Osteoblast (primary cell): ENCODE measurements at places on chromosomes 3 and 15. TPM values are rescaled to one million over a fixed set of nuclear protein-coding genes. Genes with fewer than 3 reads are reported as not detected.

DNA sequence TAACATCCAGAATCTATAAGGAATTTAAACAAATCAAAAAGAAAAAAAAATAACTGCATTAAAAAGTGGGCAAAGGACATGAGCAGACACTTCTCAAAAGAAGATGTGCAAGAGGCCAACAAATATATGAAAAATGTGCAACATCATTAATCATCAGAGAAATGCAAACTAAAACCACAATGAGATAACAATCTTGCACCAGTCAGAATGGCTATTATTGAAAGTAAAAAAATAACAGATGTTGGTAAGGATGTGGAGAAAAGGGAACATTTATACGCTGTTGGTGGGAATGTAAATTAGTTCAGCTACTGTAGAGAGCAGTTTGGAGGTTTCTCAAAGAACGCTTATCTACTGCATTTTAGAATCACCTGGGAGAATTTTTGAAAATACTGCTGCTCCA, 186.1 kb downstream of the OTOL1 start:
- H3K27me3 ChIP-seq, result no peaks in the 10 kb centered on the region
- no peak overlapping the region for H3K27ac ChIP-seq
- no peaks in the 10 kb centered on the region for H3K4me1 ChIP-seq
- no peak overlapping the region for H3K4me3 ChIP-seq
- DNase-seq, result no peak

GRCh38 chr3:184685646-184686045, 26.2 kb downstream of the MAGEF1 start:
- no peaks in the 10 kb centered on the region for H3K36me3 ChIP-seq
- H3K27me3 ChIP-seq, result peaks cover 4% of the 10 kb centered on the region
- no peak overlapping the region for H3K4me3 ChIP-seq
- no peak overlapping the region for H3K27ac ChIP-seq
- peaks cover 8% of the 10 kb centered on the region for H3K4me1 ChIP-seq
- no peak for DNase-seq

IMPG2 gene
- total RNA-seq, result 0.29 and 0.36 TPM in 2 replicates

GRCh38 chr15:57566834-57567233, 24.9 kb upstream of the MYZAP start:
- DNase-seq, result peak; percentile 35
- H3K4me3 ChIP-seq, result no peak overlapping the region
- no peak overlapping the region for H3K27ac ChIP-seq
- no peaks in the 10 kb centered on the region for H3K36me3 ChIP-seq
- H3K27me3 ChIP-seq, result peaks cover 30% of the 10 kb centered on the region

DNA sequence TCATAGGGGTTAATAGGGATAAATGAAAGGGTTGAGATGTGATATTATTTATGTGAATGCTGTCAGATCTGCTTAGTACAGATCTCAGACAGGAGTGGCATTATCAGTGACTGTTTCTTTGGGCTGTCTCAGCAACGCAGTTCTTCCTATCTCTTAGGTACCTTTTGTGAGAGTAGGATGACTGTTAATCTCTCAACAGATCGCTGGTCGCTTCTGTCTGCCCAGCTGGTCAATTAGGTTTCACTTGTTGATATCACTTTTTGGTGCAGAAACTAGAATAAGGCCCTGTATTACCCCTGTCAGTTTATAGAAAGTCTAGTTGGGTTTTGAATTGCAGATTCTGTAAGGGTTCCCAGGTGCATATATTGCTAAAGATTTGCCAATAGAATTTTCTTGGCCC, 16.5 kb downstream of the DIS3L start:
- no peaks in the 10 kb centered on the region for H3K27me3 ChIP-seq
- no peak overlapping the region for H3K27ac ChIP-seq
- no peak overlapping the region for H3K4me3 ChIP-seq
- DNase-seq, result no peak
- peaks cover 20% of the 10 kb centered on the region for H3K36me3 ChIP-seq

DNA sequence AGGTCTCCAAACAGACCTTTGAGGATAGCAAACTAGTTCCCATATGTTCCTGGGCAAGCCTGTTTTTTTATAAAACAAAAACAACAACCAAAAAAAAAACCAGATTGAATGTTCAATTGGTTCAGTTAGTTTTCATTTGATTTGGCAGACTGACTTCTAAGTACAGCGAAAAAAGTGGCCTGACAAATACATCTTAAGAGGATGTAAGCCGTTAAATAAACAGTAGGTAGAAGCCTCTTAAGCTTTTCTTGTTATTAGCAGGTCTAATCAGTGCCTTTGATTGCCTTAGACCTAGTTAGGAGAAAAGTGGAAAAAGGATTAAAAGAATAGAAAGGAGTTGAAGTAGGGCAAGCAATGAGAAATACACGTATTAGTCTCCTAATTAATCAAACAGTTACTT, 13.2 kb downstream of the TSC22D2 start:
- H3K4me3 ChIP-seq, result no peak overlapping the region
- H3K27ac ChIP-seq, result no peak overlapping the region
- DNase-seq, result no peak
- peaks cover 16% of the 10 kb centered on the region for H3K36me3 ChIP-seq

TPRG1 gene
- total RNA-seq, result 3.5 and 6.5 TPM in 2 replicates

DNA sequence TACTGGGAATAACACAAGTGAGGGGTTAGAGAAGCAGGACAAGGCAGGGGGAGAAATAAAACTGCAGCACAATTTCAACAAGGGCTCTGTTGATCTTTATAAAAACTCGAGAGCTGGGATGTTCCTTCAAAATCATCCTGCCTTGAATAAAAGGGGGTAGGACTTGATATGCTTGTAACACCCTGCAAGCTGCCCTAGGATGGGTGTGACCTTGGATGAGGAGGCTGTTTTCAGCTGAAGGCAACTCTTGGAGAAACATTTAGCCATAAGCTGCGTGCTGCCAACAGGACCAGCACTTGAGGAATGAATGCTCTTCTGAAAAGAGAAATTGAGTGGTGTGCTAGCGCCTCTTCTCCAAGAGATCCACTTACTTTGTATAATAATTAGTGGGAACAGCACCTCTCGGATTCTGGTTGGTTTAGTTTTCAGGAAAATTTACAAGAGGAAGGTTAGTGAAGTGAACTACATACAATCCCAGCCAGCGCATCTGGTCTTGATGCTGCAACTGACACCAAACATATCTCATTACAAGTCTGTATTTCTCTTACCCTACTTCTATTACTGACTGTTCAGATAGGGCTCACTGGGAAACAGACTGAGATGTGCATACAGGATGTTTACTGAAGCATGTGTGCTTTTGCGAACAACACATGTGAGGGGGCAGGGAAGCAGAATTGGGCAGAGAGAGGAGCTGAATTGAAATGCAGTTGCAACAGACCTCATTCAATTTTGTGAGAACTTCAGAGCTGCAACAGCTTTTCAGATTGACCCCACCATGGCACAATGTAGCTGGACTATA, 643.0 kb upstream of the GOLIM4 start:
- H3K4me1 ChIP-seq, result no peaks in the 10 kb centered on the region
- no peak overlapping the region for H3K4me3 ChIP-seq
- no peaks in the 10 kb centered on the region for H3K27me3 ChIP-seq
- no peak for DNase-seq

STX19 gene
- total RNA-seq, result under 0.01 TPM in 1 of 2 replicates, not detected in the other

LYZL4 gene
- not detected in 2 replicates for total RNA-seq

CCRL2 gene
- 0.72 and 0.88 TPM in 2 replicates for total RNA-seq

CHRNA3 gene
- total RNA-seq, result not detected in 2 replicates

DNA sequence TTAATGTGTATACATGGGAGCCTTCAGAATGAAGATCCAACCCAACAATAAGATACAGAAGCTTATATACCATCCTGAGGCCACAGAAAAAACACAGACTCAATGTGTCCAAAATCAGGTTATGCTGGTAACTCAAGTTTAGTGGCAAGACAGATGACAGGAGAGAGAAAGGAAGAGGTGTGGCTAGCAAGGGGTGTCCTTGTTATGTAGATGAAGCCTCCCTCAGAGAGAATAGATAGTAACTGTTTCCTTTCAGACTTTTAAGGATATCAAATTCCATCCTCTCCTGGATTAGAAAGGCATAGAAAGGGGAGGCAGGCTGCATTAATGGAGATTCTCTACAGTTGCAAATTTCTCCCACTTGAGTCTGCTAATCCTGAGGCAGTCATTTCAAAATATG, 447.4 kb downstream of the GABRB3 start:
- H3K27me3 ChIP-seq, result no peaks in the 10 kb centered on the region
- DNase-seq, result no peak
- no peak overlapping the region for H3K27ac ChIP-seq
- no peaks in the 10 kb centered on the region for H3K36me3 ChIP-seq
- H3K4me1 ChIP-seq, result no peaks in the 10 kb centered on the region

- H3K4me1 ChIP-seq, result no peaks in the 10 kb centered on the region
- H3K27me3 ChIP-seq, result no peaks in the 10 kb centered on the region
- H3K27ac ChIP-seq, result no peak overlapping the region
- H3K36me3 ChIP-seq, result no peaks in the 10 kb centered on the region
- H3K4me3 ChIP-seq, result no peak overlapping the region
These were observed 60.5 kb upstream of the ETV5 start for GRCh38 chr3:186169379-186169778.
